ENCODE measurements at places on chromosomes 7 and 10. TPM values are rescaled to one million over a fixed set of nuclear protein-coding genes. Genes with fewer than 3 reads are reported as not detected.

- peak; percentile 58 for DNase-seq
Measured at GRCh38 chr10:22437620-22438588, 92.6 kb downstream of the SPAG6 start.

DNA sequence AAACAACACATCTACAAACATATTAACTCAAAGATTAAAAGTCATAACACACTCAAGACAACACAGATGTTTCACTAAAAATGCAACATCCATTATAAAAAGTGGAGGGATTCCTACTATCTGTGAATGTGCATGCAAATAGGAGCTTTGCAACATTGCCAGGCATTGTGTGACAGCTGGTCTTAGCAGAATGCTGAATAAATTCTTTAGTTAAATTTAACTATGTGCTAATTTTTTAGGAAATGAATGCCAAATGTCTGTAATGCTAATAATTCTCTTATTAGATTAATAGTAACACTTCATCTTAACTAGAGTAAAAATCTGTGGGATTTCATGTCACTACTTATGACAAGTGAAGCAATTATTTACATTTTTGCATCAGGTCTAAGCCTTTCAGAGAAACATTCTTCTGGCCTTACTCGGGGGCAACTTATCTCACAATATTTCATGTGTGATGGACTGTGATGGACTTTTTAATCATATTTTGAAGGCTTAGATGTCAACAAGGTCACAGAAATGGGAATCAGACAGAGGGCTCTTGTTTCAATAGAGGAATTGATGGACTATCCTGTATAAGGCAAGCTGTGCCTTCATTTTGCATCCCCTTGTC, 524.6 kb upstream of the KCND2 start:
- DNase-seq: no peak

DNA sequence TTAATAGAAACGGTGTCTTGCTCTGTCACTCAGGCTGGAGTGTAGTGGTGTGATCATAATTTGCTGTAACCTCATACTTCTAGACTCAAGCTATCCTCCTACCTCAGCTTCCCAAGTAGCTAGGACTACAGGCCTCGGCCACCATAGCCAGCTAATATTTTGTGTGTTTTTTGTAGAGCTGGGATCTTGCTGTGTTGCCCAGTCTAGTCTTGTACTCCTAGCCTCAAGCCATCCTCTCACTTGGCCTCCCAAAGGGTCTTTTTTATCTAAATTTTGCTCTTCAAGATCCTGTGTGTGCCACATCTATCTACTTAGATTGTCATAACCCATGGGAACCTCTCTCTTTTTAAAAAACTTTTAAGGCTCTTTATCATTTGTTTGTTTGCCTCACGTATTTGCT, 50.5 kb downstream of the ANKIB1 start:
- DNase-seq: no peak

DNA sequence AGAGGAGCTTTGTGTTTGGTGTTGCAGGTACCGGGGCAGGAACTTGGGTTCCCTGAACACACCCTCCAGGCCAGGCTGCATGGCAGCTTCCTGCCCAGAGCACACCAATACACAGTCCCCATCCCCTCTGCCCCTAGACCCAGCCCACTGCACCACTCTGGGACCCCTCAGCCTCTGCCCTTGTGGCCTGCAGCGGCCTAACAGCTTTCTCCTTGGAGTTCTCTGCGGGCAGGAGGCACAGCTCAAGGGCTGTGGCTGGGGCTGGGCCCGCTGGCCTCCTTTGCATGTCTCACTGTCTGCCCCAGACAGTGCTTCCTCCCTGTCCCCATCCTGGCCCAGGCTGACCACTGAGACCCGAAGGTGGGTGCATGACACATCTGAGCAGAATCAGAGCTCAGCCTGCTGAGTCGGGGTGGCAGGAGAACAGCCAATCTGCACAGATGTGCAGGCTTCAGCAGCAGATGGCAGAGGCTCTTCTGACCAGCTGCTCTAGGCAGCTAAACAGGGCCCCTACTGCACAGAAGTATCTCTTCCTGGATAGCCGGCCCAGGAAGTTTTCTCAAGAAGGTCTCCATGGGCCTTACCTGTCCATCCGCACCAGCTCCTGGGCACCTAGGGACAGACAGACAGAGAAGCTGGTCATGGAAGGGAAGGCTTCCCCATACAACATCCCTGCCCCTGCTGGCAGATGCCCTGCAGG, 20.8 kb downstream of the VSIR start:
- no peak for DNase-seq

GRCh38 chr10:58570307-58570723, 57.6 kb downstream of the BICC1 start:
- DNase-seq: no peak

GRCh38 chr10:43233601-43234430, 33.0 kb downstream of the RASGEF1A start:
- peak; percentile 4 for DNase-seq

DNA sequence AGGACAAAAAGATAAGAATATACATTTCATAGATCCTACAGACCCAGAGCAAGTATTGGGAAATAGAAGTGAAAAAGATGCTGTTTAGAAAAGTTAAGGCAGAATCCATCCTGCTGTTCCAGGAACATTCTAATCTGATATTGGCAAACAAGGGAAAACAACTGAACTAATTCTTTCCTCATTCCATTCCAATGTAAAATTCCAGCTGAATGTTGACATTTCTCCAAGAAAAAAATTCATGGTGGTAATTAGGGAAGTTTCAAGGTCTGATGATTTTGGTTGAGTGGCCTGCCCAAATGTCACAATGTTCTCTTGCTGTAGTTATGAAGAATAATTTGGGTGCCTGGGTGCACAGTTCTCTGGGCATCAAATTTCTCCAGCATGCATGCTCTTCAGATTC, 15.2 kb downstream of the PIP start:
- DNase-seq: no peak

DNA sequence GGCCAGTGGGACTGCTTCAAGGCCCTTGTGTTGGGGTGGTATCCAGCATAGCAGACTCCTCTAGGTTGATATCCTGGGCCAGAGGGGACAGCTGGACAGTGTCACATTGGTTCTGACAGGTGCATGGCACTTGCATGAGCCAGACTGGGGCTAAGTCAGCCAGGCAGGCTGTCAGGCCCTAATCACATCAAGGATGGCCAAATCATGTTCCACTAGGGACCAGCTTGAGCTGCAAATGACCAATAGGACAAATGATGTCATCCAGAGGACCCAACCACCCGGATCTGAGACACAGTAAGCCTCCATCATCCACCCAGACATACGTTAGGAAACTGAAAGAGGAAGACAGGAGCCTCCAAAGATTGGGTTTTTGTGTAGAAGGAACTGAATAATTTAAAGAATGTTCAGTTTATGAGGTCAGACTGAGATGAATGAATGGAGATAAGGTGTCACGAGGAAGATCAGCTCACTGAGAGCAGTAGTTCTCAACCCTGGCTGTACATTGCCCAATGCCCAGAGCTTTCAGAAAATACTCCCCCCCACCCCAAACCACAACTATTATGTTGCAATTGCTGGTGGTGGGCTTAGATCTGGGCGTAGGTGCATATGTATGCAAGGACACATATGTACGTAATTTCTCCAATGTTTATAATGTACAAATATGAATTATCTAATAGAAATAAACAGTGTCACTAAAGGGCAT, 75.2 kb upstream of the INHBA start:
- no peak for DNase-seq

DNA sequence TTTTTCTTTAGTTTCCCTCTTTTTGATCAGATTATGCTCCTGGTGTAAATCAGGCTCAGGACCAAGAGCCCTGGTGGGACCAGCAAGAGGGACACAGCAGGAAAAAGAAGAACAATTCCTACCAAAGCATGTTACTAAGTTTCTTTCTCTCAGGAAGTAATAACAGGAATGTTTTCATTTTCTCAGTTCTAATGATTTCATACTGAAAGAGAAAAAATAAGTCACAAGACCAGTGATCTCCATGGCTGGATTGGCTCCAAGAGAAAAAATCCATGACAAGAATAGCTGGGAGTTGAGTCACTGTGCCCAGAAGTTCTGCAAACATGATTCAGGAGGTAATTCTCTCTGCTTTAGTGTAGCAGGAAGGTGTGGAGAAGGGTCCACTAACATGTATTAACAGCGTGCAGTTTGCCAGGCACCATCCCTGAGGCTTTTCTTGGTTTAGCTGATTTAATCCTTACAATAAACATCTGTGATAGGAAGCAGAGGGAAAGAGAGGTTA, 23.8 kb upstream of the IFIT2 start:
- DNase-seq: peak; percentile 51

GRCh38 chr10:128373071-128373749, 247.0 kb upstream of the MKI67 start:
- no peak for DNase-seq

GRCh38 chr7:16412274-16413254, 8.8 kb downstream of the CRPPA start:
- no peak for DNase-seq

GRCh38 chr7:42232275-42232674, 4.7 kb downstream of the GLI3 start:
- DNase-seq: peak; percentile 39

- no peak for DNase-seq
Measured at GRCh38 chr7:84675633-84676034, 481.0 kb upstream of the SEMA3A start.

DNA sequence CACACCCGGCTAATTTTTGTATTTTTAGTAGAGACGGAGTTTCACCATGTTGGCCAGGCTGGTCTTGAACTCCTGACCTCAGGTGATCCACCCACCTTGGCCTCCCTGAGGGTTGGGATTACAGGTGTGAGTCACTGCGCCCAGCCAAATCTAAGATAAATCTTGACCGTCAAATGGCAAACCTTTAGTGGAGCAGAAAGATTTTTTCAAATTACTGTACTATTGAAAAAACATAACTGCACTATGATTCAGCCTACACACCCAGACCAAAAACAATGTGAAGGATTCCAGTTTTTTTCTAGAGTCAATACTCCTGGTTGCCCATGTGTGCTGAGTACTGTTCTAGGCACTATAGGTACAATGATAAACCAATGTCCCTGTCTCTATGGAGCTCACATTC, 33.9 kb upstream of the SVIL start:
- DNase-seq: no peak

DNA sequence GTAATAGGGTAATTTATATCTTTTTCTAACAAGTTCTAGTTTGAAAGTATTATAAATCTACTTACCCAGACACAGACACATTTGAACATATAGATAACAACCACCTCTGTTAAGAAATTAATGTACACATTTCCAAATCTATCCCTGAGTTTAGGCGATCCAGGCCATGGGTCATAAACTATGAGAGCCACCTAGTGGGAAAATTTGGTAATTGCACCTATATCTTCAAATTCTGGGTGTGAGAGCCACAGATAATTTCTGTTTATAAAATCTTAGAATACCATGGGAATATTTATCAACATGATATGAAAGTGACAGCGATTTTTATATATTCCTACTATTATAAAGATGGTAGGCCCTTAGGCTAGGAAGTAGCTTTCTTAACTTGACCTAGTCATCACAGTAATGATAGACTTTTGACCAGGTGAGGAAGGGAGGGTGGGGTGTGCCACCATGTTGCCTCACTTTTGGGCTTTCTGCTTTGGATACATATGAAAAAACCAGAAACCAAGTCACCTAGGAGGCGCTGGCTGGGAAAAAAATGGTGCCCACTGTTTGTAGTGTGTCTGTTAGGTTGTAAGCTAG, 8.0 kb upstream of the EPHA1 start:
- DNase-seq: no peak

GRCh38 chr7:105874055-105874454, 2.3 kb downstream of the ATXN7L1 start:
- no peak for DNase-seq

GRCh38 chr10:14397066-14397465, 66.3 kb upstream of the FRMD4A start:
- peak; percentile 45 for DNase-seq

GRCh38 chr10:87589645-87590051, 70.0 kb upstream of the PAPSS2 start:
- no peak for DNase-seq

- DNase-seq: no peak
Measured at GRCh38 chr7:140518370-140519006, 39.2 kb upstream of the MKRN1 start.

TRPV6 gene
- total RNA-seq: 1.3 TPM

ABCA13 gene
- not detected for total RNA-seq

PUS7 gene
- 22.3 TPM for total RNA-seq

ABCB4 gene
- total RNA-seq: 1.1 TPM

MYL10 gene
- total RNA-seq: not detected

NRCAM gene
- 0.77 TPM for total RNA-seq

HGF gene
- total RNA-seq: 2.6 TPM

ANXA8 gene
- total RNA-seq: not detected

OR6V1 gene
- not detected for total RNA-seq

Measured in uterus (tissue), 4 donors.